ENCODE measurements at places on chromosomes 12 and 14.

DNA sequence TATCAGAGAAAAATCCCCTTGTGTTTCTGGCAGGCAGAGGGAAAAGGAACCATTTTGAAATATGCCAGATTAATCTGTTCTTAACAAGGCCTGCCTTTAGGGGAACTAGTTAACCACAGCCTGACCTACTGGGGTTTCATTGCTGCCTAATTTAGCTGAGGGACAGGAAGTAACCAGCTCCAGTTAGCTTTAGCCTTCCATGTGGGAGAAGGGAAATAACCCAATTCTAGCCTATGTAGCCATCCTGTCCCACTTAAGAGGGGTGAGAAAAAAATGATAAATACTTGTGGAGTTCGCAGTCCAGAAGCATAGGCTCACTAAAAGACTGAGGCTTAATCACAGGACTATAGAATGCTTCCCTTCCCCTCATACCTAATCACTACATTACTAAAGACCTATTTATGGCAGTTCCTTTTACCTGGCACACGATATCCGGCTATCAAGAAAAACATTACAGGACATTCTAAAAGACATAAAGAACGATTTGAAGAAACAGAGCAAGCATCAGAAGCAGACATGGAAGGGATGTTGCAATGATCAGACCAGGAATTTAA, 22.8 kb downstream of the COX8C start:
- no peak for DNase-seq

GRCh38 chr14:79949906-79950305, 261.4 kb downstream of the DIO2 start:
- no peak for DNase-seq

DNA sequence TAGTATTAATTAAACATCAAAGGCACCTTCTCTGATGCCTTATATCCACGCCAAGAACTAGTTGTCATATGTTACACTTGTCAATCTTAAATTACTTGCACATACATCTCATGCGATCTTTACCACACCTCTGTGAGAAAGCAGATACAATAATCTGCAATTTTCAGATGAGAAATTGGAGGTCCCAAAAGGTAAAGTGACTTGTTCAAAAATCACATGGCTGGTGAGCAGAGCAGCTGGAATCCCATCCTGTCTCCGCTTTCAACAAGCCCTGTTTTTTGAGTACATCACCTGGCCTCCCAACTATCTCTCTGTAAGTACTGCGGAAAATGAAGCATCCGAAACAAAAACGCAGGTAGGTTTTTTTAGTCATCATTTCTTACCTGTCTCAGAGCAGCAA, 203.4 kb upstream of the FOXN3 start:
- no peak for DNase-seq

GRCh38 chr12:8475508-8476203, 19.9 kb downstream of the CLEC6A start:
- DNase-seq = no peak

DNA sequence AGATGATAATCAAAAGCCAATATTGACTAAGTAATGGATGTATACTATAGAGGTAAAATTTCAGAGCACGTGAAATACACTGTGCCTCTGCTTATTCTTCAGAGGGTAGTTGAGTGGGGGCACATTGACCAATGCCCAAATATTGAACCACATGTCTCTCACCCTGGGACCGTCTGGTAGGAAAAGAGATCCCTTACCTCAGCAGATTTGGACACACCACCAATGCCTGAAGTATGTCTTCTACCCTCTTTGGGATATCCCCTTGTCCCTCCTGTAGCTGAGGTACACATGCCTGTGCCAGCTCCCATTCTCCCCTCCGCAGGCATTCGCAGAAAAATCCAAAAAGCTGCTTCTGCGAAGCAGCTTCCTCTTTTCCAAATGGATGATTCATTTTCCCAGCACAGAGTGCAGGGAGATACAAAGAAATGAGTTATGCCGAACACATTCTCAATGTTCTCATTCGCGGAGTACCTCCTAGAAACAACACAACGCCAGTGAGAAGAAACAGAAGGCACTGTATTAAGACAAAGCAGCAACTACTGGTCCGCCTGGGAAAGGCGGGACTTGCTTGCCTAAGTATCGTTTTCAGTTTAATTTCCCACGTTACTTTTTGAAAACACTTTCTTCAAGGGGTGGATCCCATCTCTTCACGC, 691 bp downstream of the ZFYVE26 start:
- no peak for DNase-seq

- no peak for DNase-seq
These were observed 120.9 kb downstream of the SLC38A6 start for GRCh38 chr14:61101803-61102548.

DNA sequence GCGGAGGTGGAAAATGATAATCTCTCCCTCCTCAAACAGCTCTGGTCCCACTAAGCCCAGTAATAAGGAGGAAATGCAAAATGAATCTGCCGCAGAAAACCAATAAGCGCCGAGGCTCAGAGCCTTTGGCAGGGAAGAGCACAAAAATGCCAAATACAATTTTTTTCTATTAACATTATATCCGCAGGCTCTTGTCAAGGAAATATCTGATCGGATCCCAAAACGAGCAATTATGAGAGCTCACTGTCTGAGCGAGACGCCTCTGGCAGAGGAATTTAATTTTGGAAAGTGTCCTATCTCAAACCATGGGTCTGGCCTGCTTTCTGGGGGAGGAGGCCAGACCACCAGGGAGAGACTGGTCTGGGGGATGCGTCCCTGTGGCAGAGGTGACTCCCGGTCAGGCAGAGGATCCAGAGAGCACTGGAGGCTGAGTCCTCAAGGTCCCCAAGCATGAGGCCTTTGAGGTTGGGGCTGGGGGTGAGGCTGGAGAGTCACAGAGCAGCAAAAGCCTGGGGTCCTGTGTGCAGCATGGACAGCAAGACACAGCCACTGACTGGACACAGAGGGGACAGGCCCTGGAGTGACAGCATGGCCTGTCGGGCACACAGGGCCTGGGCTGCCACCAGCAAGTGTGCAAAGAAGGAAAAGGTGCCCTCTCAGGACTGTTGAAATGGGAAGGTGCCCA, 342.8 kb upstream of the SFSWAP start:
- no peak for DNase-seq

GRCh38 chr14:101598159-101598558, 36.9 kb downstream of the DIO3 start:
- DNase-seq = no peak

GRCh38 chr14:31965735-31966598, 111.1 kb upstream of the ARHGAP5 start:
- no peak for DNase-seq

DNA sequence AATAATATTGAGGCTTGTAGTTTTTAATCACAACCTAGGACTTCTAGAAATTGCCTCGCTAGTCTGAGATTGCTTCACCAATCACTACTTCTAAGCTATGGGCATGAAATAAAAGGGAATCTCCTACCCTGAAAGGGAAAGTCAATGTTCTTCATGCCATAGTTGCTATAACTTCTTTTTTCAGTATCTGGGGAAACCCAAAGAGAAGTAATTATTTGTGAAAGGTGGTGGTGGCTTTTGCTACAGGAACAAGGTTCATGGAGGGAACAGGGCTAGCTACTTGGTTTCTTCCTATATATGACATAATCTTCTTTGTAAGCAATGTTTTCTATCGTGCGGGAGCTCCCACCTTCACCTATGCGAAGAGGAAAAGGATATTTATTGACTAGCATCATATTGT, 61.6 kb upstream of the DNM1L start:
- no peak for DNase-seq

DNA sequence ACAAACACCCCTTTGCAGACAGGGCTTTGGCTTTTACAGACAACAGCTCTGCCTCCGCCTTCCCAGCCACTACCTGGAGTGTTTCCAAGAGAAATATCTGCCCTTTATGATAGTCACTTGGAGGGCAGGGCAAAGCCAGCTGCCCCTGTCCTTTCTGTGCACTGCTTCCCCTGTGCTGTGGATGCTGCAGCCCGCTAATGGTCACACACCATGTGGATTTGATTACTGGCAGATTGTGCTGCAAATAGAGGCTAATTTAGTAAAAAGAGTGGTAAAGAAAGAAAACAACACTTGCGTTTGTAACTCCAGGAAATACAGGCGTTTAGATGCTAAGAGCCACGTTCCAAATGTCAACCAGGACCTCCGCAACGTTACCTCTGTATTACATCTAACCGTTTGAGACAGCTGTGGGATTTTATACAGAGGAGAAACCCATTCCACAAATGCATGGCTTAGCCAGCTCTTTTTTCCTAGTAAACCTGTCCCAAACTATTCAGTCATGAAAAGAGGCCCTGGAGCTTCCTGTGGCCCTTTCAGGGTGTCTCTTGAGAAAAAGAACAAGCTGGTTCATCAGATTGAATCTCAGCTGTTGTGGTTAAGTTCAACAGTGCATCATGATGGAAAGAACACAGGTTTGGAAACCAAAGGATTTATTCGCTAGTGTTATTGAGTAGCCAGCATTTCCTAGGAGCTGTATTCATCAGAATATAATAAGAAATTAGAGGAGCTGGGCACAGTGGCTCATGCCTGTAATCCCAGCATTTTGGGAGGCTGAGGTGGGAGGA, 30.1 kb upstream of the PWP1 start:
- DNase-seq = no peak
